ENCODE measurements at places on chromosomes 7 and 10. TPM values are rescaled to one million over a fixed set of nuclear protein-coding genes. Genes with fewer than 3 reads are reported as not detected.

GRCh38 chr10:83459124-83459523 is 680.2 kb upstream of the GHITM start:
- ATAC-seq: no peak

DNA sequence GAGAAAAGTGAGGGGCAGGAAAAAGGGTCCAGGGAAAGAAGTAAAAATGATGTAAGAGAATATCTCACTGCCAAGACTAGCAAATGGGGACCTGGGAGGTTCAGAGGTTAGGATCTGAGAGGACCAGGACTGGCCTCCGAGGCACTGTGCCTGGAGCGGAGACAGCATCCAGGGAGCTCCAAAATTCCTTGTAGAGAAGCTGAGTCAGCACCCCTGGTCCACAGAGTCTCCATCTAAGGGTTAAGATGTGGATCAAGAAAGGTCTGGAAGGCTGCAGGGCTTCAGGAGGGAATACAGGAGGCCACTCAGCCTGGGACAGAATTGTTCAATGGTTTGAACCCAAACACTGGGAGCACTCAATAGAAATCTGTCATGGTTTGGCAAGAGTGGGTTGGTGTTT is 30.6 kb downstream of the ZNF503 start:
- no peak for ATAC-seq

DNA sequence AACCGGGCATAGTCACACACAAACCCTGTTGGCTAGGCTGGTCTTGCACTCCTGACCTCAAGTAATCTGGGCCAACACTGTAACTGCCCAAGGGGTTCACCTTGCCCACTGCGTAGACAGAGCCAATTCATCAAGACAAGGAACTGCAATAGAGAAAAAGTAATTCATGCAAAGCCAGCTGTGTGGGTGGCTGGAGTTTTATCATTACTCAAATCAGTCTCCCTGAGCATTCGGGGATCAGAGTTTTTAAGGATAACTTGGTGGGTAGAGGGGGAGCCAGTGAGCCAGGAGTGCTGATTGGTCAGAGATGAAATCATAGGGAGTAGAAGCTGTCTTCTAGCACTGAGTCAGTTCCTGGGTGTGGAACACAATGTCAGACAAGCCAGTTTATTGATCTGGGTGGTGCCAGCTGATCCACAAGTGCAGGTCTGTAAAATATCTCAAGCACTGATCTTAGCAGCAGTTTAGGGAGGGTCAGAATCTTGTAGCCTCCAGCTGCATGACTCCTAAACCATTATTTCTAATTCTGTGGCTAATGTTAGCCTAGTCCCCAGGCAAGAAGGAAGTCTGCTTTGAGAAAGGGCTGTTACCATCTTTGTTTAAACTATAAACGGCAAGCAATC is 15.6 kb upstream of the FXYD4 start:
- ATAC-seq: no peak

- ATAC-seq: no peak
Observed at GRCh38 chr7:96004578-96004977, 232.2 kb downstream of the DYNC1I1 start.

DNA sequence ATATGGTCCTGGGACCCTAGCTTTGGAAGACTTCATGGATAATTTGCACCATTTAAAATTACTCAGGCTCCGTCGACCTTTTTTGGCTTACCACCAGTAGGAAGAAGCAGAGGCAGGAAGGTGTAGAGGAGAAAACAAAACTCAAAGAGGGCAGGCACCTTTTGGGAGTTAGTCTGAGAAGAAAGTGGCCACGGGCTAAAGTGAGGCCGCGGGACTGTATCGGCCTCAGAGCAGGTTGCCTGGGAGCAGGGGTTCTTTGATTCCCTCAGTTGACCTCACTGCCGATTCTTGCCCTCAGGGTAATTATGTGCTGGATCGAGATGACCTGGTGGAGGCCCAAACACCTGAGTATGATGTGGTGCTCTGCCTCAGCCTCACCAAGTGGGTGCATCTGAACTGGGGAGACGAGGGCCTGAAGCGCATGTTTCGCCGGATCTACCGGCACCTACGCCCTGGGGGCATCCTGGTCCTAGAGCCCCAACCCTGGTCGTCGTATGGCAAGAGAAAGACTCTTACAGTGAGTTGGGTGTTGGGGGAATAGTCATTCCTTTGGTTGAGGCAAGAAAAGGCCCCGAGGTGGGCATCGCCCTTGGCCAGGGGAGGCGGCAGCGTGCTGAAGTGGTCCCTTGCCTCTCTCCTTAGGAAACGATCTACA is 3.1 kb downstream of the MEPCE start:
- no peak for ATAC-seq

GRCh38 chr10:95877881-95878280 is 29.9 kb upstream of the CC2D2B start:
- no peak for ATAC-seq

- peak; percentile 55 for ATAC-seq
Observed at GRCh38 chr7:121547544-121548092, 151.5 kb upstream of the FAM3C start.

DNA sequence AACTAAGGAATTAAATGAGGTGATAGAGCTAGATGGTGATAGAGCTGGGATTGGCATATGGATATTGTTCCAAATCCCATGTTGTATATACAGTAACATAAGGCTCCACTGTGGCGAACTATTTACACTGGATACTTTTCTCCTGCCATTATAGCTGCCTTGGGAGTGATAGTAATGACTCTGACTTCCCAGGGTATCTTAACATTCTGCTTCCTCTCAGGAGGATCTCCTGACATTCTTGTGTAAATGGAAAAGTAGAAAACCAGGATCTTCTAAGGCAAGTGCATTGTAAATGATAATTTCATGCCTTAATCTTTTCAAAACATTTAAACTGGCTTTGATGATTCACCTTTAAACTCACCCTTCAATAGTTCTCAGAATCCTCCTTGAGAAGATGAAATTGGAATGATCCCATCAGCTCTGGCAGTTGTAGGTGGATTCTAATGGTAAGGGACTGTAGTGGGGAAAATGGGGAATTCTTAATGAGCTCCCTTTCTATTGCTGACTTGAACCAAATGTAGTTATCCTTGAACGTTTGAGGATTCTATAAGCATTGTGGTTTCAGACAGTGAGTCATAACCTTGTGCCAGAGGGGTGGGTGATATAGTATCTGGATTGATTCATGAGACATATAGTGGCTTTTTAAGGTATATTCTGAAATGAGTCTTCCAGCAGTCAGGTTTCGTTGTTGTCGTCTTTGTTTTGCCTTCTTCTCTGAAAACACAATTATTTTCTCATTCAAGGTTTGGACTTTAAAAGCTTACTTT is 450.0 kb downstream of the SUGCT start:
- no peak for ATAC-seq

DNA sequence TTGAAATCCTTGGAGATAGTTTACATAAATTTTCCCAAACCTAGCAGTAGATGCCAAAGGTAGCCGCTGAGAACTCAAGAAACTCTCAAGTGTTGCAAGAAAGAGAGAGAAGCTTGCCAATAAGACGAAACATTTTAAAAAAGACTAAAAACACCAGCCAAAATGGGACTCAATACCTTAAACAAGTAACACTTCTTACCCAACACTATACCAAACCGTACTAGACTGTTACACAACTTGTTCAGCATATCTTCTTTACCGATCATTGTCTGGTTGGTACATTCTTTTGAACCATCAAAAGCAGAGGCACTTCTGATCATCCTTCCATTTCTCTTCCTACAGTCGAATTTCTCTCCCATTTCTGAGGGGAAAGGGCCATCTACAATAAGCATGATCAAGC is 4.8 kb upstream of the PTPN12 start:
- no peak for ATAC-seq

DNA sequence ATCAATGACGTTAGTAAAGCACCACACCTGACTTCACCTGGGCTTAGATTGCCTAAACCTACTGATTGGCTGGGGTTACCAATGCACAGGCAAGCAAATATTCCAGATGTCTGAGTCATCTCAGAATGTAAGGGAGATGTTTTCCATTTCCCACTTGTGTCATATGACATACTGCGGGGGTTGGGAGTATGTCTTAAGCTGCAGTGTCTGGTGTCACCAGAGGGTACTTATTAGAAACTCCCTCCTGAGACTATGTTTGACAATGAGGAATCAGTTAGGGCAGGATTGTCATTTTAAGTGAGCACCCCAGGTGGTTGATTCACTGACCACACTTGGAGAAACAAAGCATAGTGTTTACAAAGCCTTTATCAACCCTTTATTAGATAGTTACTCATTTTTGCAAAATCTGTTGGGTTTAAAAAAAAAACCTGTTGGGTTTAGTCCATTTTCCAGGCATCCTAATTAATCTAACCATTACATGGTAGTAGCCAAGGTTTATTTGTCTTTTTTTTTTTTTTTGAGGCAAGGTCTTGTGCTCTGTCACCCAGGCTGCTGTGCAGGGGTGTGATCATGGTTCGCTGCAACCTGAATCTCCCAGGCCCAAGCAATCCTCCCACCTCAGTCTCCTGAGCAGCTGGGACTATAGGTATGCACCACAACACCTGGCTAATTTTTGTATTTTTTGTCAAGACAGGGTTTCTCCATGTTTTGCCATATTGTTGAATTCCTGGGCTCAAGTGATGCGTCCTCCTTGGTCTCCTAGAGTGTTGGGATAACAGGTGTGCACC is 72.5 kb downstream of the CDK6 start:
- ATAC-seq: no peak

DNA sequence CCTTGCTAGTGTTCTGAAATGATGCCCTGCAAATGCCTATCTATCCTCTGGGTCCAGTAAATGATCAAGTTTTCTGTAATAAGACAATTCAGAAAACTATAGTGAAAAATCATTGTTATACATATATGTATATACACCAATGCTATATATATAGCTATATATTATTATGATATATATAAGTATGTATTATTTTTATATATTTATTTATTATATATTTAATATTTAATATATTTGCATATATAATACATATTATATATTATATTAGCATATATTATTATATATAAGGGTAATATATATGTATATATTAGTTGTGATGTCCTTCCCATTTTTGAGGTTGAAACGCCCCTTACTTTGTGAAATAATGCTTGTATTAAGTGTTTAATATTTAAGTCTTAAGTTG is 181.4 kb upstream of the CACNA2D1 start:
- ATAC-seq: no peak

GRCh38 chr10:5555881-5556280 is 31.1 kb downstream of the CALML3 start:
- no peak for ATAC-seq

DNA sequence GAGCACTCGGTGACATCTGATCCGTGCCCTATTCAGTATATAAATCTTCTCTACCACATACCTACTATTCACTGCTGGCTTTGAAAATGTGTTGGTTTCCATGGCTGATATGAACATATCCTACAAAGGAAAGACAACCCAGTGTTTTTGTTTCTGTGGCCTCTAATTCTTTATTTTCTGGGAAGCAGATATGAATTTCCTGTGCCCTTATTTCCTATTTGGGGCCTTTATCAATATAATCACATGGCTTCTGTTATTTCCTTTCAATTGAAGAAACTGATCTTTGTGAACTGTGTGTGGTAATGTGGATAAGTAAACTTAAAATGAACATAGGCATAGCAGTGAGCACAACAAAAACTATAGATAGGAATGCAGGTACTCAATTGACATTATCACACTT is 10.6 kb downstream of the CCNJ start:
- no peak for ATAC-seq

- peak; percentile 82 for ATAC-seq
Observed at GRCh38 chr10:93376372-93377293, 105.5 kb downstream of the MYOF start.

DNA sequence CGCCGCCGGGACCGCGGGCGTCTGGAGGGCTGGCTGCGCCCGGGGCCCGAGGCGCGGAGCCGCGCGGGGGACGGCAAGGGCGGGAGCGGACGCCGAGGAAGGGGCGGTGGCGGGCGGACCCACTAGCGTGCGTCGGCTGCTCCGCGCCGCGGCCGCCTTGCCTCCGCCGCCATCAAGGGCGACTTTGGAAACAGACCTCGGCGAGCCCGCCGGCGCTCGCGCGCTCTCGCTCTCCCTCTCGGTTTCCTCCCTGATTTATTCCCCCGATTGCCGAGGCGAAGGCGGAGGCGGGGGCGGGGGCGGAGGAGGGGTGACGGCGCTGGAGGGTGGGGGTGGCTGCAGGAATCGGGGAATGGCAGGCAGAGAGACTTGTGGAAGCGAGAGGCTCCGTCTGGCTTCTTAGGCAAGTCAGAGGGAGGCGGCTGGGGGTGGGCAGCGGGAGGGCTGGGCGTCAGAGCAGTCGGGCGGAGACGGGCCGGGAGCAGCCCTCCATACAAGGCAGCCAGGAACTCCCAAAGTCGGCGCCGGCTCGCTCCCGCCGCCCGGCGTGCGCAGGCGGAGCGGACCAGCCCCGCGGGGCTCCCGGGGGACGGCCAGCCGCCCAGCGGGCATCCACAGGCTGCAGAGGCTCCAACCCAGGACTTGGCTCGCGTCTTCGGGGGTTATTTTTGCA is at the start of gene CACNA2D1:
CACNA2D1 (minus strand) TSS at position 231 of the 673 bp plus-strand sequence.
- peak; percentile 95 for ATAC-seq

DNA sequence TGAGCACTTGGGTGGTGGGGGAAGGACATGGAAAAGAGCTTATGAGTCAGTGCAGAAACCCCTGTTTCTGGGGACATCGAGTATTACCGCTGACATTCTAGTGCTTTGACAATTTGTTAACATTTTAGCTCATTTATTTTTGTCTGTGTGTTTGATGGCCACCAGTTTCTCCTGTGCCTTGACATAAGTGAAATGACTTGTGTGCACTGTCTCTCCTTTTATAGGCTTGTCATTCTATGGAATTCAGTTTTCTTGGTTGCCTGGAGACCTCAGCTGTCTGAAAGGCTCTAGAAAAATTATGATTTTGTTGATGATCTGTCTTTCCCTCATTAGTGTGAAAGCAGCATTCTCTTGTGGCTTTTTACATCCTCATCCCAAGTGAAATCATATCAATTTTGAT is 190.0 kb upstream of the SMIM30 start:
- ATAC-seq: no peak

GRCh38 chr10:110395350-110396283 is 90.9 kb upstream of the SMNDC1 start:
- peak; percentile 52 for ATAC-seq

DNA sequence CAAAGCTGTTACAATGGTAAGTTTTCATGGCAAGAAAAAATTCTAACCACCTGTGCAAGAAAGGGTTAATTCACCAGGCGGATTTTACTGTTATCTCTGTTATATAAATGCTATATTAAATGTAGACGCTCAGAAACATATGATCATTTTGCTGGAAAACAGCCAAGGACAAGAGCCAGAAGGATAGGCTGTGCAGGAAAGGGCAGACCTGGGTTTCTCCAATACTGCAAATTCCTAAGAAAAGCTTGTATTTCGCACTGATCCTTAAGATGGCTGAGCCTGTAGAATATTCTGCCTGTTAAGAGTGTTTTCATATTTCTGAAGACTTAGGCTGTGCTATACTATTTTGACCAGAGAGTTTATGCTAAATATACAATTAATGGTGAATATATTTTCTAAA is 564.1 kb upstream of the KCND2 start:
- ATAC-seq: no peak

- no peak for ATAC-seq
Observed at GRCh38 chr7:67595431-67596180, 599.0 kb downstream of the TYW1 start.

ELOVL3 gene
- total RNA-seq: 0.81 TPM

NHLRC2 gene
- 41.2 TPM for total RNA-seq

SEC23IP gene
- 33.7 TPM for total RNA-seq

CPA2 gene
- not detected for total RNA-seq

LIPK gene
- total RNA-seq: not detected

AGBL3 gene
- total RNA-seq: 0.30 TPM

STEAP1 gene
- total RNA-seq: 12.6 TPM

FKBP9 gene
- 141 TPM for total RNA-seq

HOXA5 gene
- total RNA-seq: 11.0 TPM

ZPBP gene
- total RNA-seq: not detected

NPSR1 gene
- total RNA-seq: not detected

PAPOLB gene
- 0.31 TPM for total RNA-seq
